ENCODE measurements at places on chromosomes 5 and 9. TPM values are rescaled to one million over a fixed set of nuclear protein-coding genes. Genes with fewer than 3 reads are reported as not detected.

XPA gene
- 33.6 TPM for polyA plus RNA-seq

DNA sequence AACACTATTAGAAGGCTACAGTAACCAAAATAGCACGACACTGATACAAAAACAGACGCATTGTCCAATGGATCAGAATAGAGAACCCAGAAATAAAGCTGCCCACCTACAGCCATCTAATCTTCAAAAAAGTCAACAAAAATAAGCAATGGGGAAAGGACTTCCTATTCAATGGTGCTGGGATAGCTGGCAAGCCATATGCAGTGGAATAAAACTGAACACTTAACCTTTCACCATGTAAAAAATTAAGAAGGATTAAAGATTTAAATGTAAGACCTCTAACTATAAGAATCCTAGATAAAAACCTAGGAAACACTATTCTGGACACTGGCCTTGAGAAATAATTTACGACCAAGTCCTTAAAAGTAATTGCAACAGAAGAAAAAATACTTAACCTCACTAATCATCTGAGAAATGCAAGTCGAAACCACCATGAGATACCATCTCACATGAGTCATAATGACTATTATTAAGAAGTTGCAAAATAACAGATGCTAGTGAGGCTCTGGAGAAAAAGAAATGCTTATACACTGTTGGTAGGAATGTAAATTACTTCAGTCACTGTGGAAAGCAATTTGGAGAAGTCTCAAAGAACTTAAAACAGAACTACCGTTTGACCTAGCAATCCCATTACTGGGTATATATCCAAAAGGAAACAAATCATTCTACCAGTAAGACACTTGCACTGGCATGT lies 203.3 kb upstream of the CDH9 start:
- no peak for DNase-seq

GRCh38 chr5:59640411-59640810 lies 253.1 kb downstream of the PDE4D start:
- DNase-seq: no peak

DNA sequence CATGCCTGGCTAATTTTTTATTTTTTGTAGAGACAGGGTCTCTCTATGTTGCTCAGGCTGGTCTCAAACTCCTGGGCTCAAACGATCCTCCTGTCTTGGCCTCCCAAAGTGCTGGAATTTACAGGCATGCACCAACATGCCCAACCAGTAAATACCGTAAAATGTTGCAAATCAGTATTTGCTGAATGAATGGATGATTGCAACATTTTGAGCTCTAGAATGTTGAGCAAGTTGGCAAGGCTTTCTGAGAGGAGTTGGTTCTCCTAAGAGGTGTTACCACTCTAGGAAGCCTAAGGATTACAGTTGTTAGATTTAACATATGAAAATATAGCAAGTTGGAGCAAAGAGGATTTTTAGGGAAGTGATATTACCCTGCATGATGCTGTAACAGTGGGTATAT lies 15.6 kb upstream of the DMXL1 start:
- DNase-seq: no peak
